ENCODE measurements at places on chromosomes 7 and 10.
A peak's percentile ranks its signal among the peaks of the same experiment; 100 is the strongest.

- DNase-seq: no peak
These were observed 11.5 kb downstream of the TAS2R16 start for GRCh38 chr7:122984021-122984420.

- DNase-seq: no peak
These were observed 75.0 kb upstream of the MAGI2 start for GRCh38 chr7:79528421-79528820.

DNA sequence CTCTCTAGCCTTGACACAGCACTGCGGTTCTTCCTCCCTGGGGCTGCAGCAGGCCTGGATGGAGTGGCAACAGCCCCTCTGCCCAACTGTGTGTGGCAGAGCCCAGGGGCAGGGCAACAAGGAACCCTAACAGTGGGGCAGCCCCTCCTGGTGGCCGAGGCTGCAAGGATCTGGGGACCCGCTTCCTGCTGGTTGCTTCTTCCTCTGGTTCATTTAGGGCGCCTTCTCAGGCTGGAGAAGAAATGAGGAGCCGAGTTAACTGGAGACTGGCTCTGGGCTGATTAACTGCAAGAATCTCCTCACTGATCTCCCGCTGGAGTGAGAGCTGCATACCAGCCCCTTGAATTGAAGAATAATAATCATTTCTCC is 80.1 kb upstream of the EMX2 start:
- DNase-seq: no peak

DNA sequence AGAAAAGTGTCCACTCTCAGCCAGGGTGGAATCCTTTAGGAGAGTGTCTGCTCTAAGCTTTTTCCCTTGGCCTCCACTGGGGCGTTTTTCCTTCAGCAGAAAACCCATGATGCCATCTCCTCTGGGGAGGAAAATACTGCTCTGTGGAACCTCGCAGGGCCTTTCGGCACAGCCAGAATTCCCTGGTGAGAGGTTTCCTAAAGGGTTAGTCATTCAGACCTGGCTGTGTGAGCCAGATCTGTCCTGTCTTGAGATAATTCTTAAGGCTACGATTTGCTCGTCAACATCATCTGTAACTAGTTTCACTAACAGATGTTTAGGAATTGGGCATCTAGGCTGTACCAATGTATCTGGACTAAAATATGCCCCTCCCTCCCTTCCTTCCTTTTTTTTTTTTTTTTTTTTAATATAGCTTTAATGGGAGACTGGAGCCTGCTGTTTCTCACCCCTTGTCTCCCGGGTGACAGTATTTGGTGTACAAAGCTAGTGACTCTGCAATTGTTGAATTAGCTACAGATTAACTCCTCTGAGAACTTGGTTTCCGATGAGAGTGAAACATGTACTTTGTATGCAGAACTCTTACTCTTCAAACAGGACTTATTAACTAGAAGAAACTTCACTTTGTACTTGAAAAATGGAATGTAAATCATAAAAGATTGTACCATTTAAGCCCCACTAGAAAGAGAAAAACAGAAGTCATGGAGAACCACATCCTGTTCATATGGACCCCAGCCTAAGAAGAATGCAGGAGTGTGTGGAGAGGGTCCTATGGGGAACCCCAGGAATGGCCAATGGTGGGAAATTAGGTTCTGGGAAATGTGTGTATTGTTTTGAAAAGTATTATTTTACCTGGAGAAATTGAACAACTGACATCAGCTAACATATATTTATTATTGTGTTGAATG is 230.9 kb downstream of the CAMK1D start:
- no peak for DNase-seq

- DNase-seq: no peak
These were observed 64.0 kb upstream of the ANKRD1 start for GRCh38 chr10:90984898-90985297.

- no peak for DNase-seq
These were observed 23.3 kb downstream of the PRPS1L1 start for GRCh38 chr7:18004372-18004771.

DNA sequence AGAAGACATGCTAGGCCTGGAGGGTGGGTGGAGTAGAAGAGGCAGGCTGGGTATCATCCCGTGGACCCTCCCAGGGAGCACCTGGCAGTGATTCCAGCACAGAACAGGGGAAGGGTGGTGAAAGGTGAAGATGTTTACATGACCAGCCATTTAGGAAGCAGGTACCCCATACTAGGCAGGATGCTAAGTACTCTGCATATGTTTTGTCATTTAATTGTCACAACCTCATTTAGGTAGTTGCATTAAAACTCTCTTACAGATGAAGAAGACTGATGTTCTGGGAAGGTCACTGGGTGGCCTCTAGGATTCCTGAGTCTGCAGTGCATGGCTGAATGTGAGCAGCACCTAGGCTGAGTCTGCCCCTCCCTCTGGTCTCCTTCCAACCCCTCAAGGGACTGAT is 15.2 kb downstream of the ITPRIP start:
- DNase-seq: no peak

GRCh38 chr7:128747327-128748079 is 8.3 kb downstream of the CALU start:
- DNase-seq: no peak

DNA sequence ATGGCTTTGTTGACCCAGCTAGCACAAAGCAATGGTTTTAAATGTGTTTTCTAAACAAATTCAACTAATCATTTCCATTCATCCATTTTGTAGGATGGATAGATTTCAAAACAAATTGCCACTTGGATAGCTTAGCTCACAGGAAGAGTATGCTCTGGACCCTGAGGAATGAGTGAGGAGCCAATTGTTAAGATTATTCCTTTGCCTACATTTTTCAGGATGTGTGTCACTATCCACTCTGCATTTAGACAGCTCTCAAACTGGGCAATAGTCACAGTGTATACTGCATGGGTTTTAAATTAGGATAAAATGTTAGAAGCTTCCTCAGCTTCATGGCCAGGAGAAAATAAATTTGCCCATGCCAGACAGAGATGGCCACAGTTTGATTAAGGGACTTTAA is 605.6 kb upstream of the TEX47 start:
- no peak for DNase-seq

DNA sequence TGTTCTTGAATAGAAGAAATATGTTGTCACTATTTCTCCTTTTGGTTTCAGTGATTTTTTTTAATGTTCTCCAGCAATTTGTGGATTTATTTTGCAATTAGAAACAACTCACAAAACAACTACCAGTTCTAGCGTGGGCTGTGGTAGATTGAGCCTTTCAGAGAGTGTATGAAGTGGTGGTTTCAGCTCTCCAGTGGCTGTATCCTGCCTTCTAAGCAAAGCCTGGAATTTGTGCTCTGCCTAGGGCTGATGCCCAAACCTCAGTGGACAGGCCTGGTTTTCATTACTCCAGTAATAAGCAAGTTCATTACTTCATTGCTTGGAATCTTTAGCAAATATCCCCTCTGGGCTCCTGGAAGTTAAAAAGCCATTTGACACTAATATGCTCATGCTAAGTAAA is 35.9 kb downstream of the APBB1IP start:
- DNase-seq: no peak

DNA sequence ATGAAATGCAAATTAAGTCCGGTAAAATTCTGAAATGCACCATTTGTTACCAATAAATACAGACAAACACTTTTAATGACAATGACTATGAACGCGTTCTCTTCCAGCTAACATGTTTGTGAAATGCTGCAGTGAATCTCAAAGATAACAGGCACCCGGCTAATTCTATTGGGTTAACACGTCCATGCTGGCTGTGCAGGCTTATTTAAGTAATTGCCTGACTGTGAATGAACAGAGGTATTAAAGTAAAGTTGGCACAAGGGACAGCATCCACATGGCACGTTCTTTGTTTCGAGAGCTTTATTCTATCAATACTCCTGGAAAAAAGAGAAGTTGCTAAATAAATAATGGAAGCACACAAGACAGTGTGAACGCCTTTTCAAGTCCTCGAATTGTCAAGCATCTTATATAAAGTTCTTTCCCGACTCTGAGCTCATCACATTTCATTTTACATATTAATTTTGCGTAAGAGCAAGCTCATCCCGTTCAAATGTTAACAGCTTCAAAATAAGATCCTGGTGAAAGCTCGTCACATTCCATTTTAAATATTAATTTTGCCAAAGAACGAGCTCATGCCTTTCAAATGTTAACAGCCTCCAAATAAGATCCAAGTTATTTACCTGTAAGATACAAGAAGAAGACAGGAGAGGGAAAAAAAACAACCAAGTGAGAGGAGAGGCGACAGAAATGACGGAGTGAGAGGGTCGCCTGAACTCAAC is 111.3 kb upstream of the RHEB start:
- peak; percentile 51 for DNase-seq

DNA sequence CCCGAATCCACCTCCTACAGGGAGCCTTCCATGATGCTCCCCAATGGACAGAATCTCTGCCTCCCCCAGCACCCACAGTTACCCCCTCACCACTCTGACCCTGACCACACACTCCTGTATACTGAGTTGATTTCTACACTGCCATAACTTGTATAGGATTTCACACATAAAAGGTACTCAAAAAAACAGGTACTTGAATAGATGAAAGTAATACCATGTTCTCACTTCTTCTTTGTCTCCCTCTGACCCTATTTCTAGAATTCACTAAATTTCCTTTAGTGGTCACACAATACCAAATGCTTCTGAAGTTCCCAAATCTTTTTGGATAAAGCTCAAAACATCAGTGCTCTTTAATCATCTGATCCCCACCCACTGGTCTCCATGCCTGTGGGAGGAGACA is 45.4 kb downstream of the HSPA12A start:
- DNase-seq: no peak

DNA sequence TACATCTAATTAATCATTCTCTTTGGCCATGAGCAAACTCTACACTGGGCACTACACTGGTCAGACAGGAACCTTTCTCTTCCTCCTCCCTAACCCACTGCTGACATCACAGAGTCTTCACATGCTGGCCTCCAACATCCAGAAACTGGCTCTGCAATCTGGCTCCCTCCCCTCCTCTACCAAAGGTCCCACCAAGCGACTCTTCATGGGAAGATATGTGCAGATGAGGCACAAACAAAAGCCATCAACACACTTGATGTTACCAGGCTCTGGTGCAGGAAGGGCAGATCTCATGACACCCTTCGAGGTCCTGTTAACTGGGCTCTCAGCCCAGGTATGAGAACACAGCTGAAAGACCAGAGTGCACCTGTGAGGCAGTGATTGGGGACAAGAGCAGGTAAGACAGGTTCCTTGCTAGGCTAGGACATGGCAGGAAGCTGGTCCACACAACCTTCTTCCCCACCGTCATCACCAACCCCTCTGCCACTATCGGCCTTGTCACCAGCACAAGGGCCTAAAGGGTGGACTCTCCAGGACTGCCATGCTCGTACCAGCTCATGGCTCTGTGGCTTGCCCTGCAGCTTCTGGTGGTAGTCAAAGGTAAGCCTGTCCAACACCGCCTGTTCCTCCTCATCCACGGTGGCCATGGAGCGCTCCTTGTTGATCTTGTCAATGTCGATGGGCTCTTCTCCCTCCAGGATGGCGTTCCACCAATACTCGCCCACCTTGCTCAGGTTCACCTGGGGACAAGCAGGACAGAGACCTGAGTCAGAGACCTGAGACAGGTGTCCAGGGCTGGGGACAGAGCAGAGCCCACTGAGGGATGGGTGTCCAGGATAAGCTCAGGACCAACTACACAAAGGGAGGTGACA is 66.6 kb upstream of the CAMK2B start:
- DNase-seq: no peak

- DNase-seq: no peak
These were observed 35.9 kb upstream of the INHBA start for GRCh38 chr7:41738806-41739205.

- DNase-seq: no peak
These were observed 111.6 kb downstream of the PKD1L1 start for GRCh38 chr7:47836503-47837202.

DNA sequence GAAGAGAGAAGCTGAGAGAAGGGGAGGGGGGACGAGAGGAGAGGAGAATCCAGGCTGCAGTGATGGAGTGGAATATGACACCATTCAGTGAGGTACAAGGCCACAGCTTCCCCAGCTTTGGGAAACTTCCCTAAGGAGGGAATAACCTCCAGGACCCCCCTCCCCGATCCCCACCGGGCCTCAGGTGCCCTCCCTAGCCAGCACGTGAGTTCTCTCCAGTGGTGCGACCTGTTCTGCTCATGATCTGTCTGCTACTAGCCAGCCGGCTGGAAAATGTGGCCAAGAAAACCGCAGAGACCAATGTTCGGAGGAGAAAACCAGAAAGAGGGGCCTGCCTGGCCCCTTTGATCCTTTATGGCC is 39.9 kb upstream of the AGK start:
- DNase-seq: no peak

DNA sequence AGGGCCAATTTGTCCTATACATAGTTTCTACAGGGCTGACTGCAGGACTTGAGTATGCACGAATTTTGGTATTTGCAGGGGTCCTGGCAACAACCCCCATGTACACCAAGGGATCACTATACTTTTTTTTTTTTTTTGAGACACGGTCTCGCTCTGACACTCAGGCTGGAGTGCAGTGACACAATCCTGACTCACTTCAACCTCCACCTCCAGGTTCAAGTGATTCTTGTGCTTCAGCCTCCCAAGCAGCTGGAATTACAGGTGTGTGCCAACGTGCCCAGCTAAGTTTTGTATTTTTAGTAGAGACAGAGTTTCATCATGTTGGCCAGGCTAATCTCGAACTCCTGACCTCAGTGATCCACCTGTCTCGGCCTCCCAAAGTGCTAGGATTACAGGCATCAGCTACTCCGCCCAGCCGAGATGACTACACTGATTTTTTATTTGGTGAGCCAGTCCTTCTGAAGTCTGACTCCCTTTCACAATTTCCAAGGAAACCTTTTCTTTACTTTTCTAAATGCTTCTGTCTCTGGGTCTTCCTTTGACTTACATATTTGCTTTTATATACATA is 19.8 kb downstream of the CFAP70 start:
- DNase-seq: no peak

DNA sequence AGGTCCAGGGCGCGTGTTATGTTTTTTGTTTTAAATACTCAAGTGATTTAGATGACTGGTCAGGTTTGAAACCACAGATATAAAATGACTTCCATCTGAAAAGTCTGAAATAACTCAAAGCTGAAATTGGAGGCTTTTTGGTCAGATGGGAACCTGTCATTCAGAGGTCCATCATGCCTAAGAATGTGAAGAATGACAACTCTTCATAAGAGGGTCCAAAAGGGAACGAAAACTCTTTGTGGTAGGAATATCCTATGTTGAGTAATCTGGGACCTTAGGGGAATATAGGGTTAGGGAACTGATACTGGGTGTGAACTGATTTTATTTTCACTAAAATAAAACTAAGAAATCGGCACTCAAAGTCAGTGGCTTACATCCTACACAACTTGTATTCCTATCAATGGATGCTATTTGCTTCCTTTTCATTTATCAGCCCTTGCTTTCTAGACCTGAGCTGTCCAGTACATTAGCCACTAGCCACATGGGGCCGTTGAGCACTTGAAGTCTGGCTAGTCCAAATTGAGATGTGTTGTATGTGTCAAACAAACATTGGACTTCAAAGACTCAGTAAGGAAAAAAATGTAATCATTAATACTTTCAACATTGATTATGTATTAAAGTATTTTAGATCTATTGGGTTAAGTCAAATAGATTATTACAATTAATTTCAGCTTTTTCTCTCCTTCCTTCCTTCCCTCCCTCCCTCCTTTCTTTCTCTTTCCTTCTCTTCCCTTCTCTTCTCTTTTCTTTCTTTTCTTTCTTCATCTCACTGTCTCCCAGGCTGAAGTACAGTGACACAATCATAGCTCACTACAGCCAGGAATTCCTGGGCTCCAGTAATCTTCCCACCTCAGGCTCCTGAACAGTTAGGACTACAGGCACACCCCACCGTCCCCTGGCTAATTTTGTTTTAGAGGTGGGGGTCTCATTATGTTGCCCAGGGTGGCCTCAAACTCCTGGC is 56.5 kb upstream of the KDM7A start:
- DNase-seq: no peak

GRCh38 chr10:124652701-124653100 is 91.5 kb downstream of the FAM53B start:
- no peak for DNase-seq
